Stimulated activated CD8-positive, alpha-beta memory T cell treated with anti-CD3 and anti-CD28 coated beads, Interleukin-4, amount 100 ng/mL, for 1 hour (primary cell): ENCODE measurements at places on chromosomes 7 and 10.

DNA sequence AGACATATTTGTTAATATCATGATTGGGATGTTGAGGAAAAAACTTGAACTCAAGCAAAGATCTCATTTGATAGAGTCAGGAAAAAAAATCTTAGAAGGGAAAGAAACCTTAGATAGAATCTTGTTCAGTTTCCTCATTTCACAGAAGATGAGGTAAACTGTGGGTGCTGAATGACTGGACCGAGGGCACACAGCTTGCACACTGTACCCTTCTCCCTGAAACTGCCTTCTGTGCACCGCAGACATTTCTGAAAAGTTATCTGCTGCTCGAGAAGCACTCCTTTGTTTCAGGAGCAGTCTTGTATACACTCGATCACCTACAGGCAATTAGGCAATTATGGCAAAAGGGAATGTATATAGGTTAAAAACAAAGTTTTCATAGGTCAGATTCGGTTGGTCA, 167.4 kb downstream of the SKAP2 start:
- no peak for DNase-seq

DNA sequence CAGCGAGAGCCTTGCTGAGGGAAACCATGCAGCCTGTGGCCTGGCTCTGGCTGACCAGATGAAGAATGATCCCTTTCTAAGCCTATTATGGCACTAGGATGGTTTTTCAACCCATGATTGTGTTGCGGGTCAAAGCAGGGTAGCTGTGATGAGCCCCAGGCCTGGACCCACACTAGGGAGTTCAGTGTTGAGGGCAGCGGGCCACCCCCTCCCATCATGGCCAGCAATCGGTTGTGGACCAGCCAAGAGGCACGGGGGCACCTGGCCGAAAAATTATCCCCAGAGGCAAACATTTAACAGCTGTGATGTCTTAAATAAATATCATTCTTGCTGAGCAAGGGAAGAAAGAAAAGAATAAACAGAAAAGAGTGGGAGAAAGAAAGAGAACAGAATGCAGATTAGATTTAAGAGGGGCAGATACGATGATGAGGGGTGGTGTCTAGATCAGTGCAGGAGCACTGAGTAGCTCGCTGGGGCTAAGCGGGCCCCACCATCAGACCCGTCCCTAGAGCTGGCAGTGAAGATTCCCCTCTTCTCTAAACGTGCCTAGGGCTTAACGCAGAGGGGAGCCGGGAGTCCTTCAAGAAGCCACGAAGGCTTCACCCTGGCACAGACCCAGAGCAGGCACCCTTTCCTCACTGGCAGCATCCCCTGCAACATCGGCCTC, 82.7 kb downstream of the SLC37A3 start:
- DNase-seq, result no peak

GRCh38 chr10:29131952-29132547, 156.8 kb upstream of the LYZL1 start:
- no peak for DNase-seq

DNA sequence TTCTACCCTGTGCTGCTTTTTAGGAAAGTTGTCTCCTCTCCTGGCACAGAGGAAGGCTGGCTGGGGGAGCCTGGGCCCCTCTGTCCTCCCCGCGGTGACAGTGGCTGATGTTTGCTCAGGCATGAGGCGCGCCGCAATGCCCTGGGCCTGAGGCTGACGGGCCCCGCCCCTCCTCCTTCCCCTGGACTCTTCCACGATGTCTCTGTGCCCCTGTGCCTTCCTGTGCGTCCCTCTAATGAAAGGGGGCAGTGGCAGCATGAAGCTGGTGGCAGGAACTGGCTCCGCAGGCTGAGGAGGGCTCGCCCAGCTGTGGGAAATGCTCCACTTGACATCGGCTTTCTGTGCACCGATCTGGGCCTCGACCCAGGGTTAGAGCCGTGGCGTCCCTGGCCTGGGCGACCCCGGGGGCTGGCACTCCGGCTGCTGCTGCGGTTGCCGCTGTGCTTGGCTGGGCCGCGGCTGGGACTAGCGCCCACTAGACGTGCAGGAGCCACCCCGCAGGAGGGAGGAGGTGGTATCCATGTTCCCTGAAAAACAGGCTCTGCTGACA, 67.9 kb downstream of the ZNF680 start:
- DNase-seq, result no peak

DNA sequence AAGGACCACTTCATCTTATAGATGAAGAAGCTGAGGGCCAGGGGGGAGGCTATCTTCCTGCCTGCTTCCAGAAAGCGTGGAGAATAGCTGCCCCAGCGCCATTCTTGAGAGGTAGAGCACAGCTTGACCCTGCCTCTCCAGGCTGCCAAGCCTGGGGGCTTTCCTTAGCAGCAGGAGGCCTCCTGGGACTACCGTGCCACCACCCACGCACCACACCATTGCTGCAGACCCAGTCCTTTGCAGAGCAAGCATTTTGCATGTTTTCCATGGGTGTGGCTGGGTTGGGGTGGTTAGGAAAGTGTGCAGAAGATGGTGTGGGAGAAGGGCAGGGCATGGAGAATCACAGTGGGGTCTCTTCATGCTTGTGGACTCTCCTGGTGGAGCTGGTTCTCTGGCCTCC, 64.9 kb downstream of the TBXAS1 start:
- DNase-seq, result no peak

GRCh38 chr7:3754493-3755341, 453.7 kb downstream of the SDK1 start:
- DNase-seq, result no peak

DNA sequence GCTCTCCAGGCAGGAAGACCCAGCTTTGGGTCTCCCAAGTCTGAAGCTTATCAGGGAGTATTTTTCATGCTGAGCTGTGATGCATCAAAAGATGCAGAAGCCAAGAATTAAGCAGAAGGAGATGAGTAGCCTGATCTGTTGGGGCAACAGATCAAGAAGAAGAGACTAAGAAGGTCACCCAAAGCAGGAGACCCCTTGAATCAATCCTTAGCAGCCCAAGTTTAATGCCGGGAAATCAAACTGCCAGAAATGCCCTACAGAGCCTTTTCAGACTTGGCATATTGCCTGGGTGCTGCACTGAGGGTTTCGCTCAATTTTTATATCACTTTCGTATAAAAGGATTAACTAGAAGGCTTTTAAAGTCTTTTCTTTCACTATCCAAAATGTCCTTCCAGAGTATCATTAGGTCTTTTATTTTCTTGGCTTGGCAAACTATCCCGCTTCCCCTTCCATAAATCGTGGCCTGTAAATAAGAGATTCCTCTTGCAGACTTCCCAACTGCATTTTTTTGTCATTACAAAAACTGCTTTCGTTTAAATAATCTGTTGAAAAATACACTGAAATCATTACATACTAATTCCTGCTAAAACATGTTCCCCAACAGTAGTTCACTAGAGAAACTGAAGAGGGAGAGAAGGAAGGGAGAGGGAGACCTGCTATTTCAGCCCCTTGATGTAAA, 49.0 kb upstream of the STK17A start:
- no peak for DNase-seq

GRCh38 chr10:58543141-58543540, 30.5 kb downstream of the BICC1 start:
- DNase-seq, result no peak

GRCh38 chr10:58201704-58202103, 66.0 kb downstream of the IPMK start:
- no peak for DNase-seq

DNA sequence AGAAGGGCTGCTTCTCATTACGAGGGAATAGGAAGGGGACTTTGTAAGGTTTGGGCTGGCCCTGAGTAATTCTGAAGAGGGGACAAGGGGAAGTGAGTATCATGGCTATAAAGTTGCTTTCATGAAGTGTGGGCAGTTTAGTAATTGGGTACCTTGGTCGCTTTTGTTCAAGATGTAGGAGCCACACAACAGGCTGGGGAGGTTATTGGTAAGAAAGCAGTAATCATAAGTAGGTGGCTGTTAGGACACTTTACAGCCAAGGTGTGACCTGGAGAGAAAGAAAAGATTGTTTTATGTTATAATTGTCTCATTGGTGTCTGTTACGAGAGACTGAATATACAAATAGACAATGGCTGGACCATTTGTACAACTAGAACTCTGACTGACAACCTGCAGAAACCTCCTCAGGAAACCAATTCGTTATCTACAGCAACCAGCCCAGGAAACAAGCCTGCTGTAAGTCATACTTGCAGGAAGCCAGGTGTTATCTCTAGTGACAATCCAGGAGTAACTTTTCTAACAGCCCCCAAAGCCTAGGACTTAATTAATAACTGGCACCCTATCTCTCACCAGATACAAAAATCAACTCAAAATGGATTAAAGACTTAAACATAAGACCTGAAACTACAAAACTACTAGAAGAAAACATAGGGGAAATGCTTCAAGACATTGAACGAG, 5.0 kb upstream of the CCM2 start:
- no peak for DNase-seq

DNA sequence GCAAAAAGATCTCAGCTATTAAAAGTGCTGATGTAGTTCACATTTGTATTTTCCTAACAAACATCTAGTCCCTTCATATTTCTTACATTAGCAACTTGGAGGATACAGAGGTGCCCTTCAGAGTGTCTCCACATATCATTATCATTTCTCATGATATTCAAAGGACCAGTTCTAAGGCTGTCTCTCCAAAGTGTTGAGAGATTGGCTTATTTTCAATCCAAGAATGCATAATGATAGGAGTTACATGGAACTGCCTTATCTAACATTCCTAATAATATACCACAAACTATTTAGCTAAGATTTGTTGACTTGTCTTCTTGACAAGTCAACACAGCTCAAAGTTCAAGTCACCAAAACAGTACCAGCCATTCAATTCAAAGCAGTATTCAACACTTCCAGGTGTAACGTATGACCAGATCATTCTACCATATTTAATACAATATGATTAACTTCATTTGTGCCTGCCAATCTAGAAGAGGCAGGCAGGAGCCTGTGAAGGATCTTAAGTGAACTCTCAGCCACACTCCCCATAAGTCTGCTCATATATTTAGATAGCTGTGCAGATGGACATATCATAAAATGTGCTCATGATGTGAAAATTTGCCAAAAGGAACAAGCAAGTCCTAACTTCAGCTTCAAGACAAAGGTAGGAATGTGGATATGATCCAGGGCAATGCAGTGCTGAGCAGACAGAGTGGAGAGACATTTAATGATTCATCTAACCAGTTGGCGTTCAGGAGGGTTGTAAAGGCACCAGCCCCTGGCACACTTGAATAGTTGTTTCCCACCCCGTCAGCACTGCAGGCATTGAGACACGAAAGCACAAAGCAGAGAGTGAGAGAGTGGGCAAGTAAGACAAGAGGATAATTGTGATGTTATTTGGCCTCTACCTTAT, 108.3 kb downstream of the MTERF1 start:
- DNase-seq, result no peak

- DNase-seq, result no peak
Observed at GRCh38 chr10:100374200-100374655, 27.2 kb downstream of the SCD start.

DNA sequence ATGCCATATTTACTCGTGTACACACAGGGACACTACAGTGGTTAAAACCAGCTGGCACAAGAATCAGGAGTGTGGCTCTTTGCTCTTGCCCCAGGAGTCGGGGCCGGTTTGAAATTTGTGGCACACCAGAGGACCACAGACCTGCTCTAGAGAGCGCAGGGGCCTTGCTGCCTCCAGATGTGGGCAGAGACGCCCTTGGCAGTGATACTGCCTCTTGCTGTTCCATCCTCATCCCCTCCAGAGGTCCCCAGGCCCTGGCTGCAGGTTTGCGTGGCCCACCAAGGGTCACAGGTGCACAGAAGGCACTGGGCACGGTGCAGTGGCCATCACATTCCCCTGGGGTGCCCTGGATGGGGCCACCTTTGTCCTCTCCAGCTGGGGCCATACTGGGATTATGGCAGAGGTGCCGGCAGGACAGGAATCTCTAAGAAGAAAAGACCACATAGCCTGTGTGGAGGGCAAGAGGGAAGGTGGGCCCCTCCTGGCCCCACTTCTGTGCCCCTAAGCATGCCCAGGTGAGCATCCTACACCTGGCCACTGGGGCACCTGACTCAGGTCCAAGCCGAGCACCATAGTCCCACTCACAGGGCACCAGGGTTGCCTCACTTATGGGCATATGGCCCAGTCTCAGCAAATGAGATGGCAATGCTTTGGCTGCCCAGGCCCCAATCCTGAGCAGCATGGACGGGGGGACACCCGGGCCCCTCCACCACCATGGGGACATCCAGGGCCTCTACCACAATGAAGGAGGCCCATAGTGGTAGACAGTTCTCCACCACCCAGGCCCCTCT, 45.6 kb downstream of the FOXL3 start:
- DNase-seq, result no peak

GRCh38 chr10:96292971-96293920, 11.0 kb upstream of the DNTT start:
- DNase-seq, result no peak

DNA sequence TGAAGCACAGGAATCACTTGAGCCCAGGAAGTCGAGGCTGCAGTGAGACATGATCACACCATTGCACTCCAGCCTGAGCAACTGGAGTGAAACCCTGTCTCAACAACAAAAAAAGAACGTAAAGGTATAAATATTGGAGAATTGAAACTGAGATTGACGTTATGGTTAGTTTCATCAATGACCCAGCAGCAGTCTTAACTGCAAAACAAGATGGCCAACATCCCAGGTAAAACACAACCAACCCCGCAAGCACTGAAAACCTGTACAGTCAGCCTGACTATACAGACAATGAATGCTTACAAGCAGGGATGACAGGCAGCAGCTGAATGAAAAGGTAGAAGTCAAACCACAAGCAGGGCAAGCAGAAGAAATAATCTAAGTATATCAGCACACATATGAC, 34.7 kb downstream of the WAPL start:
- no peak for DNase-seq

GRCh38 chr7:42143711-42144600, 93.1 kb downstream of the GLI3 start:
- DNase-seq, result no peak

GRCh38 chr7:146216396-146217041, 99.9 kb downstream of the CNTNAP2 start:
- no peak for DNase-seq

- no peak for DNase-seq
Observed at GRCh38 chr7:78465894-78466293, 667.3 kb downstream of the PHTF2 start.

- DNase-seq, result no peak
Observed at GRCh38 chr10:110446954-110447608, 50.6 kb upstream of the DUSP5 start.

- DNase-seq, result no peak
Observed at GRCh38 chr10:10460451-10460850, 557.2 kb upstream of the CELF2 start.

GRCh38 chr7:105439174-105439893, 50.6 kb upstream of the SRPK2 start:
- DNase-seq, result no peak

- DNase-seq, result no peak
Observed at GRCh38 chr10:55631071-55631654, 729.9 kb downstream of the ZWINT start.

GRCh38 chr7:405489-406211, 114.0 kb downstream of the PDGFA start:
- DNase-seq, result no peak

GRCh38 chr10:178208-178607, 43.0 kb downstream of the ZMYND11 start:
- DNase-seq, result no peak
